Activated CD4-positive, alpha-beta T cell treated with anti-CD3 and anti-CD28 coated beads, Interleukin-2, amount 50 U/mL, for 48 hours (primary cell): ENCODE measurements at places on chromosomes 13 and 19.
A peak's percentile ranks its signal among the peaks of the same experiment; 100 is the strongest.

DNA sequence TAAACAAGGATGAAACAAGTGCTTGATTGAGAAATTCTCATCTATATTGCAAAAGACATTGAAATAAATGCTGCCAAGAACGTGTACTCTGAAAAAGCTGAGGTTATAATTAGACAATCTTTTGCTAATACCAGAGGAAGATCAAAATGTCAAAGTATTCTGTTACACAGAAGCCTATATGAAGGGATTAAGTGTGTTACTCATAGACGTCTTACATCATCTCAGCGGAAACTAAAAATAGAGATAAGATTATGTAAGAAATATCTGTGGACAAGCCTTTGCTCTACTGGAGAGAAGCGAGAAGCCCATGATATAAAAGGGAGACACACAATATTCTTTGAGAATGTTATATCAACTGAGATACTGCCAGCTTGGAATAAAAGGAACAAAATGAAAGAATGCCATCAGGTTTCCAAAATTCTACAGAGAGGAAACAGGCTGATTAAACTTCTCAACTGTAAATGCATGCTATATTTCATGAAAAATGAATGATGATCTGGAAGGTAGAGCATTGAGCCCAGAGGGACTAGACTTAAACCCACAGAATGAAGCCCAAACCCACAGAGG, 699.0 kb downstream of the GPC5 start:
- no peak for DNase-seq

DNA sequence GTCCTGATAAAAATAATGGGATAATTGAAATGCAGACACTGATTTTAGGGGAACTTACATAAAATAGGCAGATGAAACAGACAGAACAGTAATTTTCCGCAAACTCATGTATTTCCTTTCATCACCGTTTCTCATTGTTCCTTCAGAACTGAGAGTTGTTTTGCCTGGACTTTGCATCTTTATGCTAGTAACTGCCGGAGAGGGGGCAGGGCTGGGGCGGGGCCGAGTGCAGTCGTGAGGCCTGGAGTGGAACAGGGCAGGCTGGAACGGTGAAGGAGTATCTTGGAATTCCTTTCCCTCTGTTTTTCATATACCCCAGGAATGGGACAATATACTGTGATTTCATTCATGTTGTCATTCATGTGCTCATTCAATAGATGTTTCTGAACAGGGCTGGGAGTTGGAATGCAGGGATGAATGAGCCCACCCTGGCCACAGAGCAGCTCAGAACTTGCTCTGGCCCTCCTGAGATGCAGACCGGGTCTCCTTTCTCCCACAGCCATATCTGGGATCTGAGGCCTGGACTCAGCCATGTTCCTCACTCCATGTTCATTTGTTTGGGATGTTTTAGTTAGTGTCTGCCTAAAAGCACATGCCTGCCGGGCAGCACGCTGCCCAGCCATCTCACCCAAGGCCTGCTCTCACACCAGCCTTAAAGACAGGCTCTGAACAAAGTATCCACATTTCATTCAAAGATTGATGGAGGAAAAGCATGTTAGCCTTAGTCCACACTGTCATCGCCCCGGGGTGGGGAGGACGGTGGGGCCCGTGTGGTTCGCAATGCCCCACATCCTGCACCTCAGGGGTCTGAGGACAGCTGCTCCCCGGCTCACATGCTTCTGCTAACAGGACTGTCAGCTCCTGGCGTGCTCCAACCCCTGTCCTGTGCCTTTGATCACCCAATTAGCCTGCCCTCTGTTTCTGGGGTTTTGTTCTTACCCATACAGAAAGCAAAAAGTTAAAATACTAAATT, 92.9 kb downstream of the SOX1 start:
- DNase-seq: no peak

GRCh38 chr13:55576389-55576788, 1564.3 kb upstream of the PRR20A start:
- DNase-seq: no peak

DNA sequence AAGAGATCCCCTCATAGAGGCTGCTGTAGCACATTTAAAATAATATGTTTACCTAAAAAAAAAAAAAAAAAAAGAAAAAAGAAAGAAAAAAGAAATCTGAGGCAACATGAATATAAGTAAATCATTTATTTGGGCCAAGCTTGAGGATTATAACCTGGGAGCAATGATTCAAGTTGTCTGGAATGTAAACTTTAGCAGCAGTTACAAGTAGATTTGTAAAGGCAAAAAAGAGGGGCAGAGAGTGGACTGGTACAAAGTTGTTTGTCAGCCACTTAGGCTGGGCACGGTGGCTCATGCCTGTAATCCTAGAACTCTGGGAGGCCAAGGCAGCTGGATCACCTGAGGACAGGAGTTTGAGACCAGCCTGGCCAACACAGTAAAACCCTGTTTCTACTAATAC, 11.3 kb downstream of the ZNF43 start:
- no peak for DNase-seq

DNA sequence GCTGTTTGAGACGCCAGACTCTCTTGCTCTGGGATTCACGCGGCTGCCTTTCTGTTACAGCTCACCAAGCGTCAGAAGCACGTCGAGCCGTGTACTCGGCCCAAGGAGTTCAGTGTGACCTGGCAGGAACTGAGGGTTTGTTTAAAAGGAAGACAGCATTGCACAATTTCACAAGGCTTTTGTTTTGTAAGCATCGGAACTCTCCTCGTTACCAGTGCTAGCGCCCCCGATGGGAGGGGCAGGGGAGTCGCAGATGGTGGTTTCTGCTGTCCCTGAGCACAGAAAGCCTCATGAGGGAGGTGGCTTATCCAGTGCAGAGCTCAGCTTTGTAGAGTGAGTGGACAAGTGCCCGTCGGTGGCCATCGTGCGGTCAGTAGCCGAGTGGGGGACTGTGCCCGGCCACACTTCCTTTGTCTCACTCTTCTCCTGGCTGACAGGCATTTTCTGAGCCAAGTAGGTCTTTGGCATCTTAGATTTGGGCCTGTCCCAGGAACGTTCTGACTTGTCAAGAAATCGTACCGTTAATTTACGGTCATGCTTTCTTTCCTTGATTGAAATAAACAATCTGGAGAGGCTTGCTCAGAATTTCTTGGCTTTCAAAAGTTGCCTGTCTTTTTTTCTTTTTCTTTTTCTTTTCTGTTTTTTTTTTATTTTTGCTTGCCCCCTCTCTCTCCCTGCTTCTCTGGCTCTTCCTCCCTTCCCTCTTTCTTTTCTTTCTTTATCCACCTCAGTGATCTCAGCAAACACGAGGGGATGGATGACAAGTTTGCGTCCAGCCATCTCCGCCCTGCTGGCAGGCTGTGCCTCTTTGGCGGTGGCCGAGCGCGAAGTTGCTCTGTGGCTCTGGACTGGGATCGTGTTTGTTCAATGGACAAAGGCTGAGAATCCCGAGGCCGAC, 7.7 kb downstream of the KDM4B start:
- DNase-seq: no peak

- no peak for DNase-seq
Measured at GRCh38 chr13:97380696-97381095, 53.3 kb upstream of the RAP2A start.

DNA sequence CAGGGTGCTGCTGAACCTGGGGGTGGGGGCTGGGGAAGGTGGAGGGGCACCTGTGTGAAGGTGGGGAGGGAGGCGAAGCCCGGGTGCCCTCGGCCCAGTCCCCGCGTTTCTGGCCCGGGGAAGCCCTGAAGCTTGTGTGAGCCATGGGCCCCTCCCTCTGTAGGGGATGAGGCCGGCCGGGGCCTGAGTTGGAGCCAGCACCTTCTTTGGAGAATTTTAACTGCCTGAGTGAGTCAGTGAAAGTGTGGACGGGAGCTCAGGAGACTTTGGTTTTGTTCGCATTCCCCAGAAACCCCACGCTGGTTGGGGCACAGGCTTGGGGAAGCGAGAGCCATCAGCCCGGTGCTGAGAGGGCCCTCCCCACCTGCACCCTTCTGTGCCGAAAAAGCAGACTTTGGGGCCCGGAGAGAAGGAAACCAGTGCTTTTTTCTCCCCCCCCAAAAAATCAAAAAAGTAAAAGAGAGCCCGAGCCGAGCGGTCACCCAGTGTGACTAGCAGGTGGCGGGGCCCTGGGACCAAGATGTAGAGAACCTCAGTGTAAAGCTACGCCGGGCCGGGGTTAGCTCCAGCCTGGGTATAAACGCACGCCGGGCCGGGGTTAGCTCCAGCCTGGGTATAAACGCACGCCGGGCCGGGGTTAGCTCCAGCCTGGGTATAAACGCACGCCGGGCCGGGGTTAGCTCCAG, 45.1 kb downstream of the TMEM255B start:
- DNase-seq: no peak

- DNase-seq: no peak
Measured at GRCh38 chr19:1374250-1374577, 9.5 kb upstream of the NDUFS7 start.

GRCh38 chr13:19632915-19633478, 462 bp upstream of the MPHOSPH8 start:
- no peak for DNase-seq

GRCh38 chr19:10615429-10616023, 9.8 kb upstream of the SLC44A2 start:
- no peak for DNase-seq

DNA sequence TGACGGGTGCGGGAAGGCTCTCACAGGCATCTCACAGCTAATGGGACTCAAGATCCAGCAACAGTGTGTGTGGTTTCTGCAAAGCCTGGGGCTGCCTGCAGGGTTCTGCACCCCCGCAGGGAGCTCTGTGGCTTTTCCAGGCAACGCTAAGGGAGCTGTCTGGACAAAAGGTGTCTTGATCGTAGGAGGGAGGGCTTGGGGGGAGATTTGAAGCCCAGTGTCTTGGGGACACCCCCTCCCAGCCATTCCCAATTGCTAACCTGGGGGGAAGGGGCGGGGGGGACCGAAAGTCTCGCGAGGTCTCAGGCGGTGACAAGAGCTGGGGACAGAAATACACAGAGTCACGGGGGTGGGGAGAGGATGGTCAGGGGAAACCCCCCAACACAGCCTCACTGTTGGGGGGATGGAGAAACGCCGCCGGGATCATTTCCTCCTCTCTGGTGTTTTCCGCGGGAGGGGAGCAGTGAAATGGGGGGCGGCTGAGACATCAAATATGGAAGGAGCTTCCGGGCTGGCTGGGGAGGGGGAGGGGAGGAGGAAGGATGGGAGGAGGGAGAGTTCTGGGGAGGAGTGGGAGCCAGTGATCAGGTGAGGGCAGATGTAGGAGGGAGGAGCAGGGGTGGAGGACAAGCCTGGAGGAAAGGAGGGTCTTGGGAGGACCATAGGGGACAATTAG, 13.3 kb downstream of the KCNC3 start:
- DNase-seq: peak; percentile 43
